Stimulated activated CD4-positive, alpha-beta T cell treated with anti-CD3 and anti-CD28 coated beads, Interleukin-4, amount 100 ng/mL, for 4 hours (primary cell): ENCODE measurements at places on chromosomes 16 and 17.

GRCh38 chr16:14378131-14378551, 251.9 kb downstream of the PARN start:
- no peak for DNase-seq

GRCh38 chr16:57801098-57801808, 1.0 kb downstream of the KIFC3 start:
- DNase-seq = no peak

- DNase-seq = no peak
Measured at GRCh38 chr17:44362949-44363612, 572 bp downstream of the FAM171A2 start.

DNA sequence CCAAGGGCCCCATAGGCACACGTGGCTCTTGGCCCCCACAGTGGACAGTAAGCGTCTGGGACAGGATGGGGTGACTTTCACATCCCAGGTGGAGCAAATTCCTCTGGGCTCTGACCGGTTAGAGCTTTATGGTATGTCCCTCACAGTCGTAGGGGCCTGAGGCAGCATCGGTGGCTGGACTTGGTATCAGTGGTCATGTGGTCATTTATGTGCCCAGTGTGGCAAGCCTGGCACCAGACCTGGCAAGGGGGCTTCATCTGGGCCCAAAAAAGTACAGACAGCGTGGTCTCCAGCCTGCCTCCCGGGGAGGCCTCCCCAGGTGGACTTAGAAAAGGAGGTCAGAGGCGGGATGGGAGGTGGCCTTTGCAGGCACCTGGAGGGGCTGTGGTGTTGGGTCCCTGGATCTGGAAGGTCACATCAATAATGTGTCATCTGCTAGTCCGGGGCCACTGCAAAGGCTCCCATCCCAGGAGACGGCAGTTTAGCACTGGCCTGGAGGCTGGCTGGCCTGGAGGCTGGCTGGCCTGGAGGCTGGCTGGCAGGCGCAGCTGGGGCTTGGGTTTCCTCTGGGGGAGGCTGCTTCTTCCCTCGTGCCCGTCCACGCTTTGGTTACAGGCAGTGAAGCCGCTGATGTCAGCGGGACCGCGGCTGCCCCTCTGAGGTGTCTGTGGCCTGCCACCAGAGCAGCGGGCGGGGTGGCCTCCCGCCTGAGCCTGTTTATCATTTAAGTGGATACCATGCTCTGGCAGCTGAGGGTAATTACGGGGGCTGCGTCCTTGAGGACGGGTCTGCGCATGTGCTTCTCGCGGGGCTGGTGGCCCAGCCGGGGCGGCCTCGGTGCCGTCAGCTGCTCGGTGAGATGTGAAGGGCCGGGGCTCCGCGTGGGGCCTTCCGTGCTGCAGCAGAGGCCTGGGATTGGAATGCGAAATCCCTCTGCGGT, 20.7 kb upstream of the CBX4 start:
- DNase-seq = no peak

DNA sequence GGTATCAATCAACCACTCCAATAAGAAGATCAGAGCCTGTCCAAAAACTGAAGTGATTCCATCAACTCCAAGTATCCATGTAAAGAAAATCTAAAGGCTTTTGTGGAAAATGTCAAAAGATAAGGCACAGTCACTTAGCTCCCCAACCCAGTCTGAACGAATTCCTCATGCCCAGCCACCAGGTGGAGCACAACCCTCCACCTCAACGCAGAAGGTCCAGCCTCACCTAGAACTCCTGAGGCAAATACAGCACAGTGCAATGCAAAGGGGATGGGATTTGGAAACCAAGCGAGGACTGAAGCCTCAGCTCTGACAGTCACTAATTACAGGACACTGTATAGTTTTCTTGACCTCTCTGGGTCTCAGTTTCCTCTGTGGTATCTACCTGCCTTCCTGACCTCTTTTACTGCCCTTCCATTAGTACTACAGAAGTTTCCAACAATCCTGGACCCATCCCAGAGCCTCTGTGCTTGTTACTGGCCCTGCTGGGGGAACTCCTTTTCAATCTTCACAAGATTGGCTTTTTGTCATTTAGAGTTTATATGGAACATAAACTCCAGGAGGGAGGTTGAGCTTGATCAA, 2.0 kb downstream of the NCBP3 start:
- DNase-seq = peak; percentile 40

- DNase-seq = no peak
Measured at GRCh38 chr17:15947271-15947670, 2.3 kb downstream of the ADORA2B start.

- DNase-seq = no peak
Measured at GRCh38 chr17:47630614-47631013, 19.1 kb upstream of the KPNB1 start.

DNA sequence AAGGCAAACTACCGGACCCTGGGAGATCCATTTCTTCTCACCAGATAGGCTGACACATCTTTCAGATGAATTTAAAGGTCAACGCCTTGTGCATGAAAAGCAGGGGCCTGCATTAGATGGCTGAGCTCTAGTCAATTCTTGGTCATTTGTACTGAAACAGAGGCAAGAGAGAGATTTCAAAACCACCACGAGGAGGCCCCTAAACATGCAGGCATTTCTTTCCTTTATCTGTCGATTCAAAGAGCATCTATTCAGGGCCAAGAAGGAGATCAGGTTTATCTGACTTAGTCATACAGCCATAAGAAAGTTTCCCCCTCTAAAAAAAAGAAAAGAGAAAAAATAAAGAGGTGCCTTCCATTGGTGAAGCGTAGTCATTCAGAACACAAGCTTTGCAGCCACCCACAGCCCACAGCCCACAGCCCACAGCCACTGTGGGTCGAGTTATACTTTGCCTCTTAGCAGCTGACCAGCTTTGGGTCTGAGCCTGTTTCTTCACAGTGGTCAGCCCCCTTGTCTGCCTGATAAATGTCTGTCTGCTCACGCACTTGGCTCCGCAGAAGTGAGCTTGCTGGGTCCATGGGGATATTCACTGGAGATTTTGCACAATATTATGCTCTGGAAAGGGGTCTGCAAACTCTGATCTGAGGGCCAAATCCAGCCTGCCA, 207.5 kb downstream of the CDH13 start:
- no peak for DNase-seq

DNA sequence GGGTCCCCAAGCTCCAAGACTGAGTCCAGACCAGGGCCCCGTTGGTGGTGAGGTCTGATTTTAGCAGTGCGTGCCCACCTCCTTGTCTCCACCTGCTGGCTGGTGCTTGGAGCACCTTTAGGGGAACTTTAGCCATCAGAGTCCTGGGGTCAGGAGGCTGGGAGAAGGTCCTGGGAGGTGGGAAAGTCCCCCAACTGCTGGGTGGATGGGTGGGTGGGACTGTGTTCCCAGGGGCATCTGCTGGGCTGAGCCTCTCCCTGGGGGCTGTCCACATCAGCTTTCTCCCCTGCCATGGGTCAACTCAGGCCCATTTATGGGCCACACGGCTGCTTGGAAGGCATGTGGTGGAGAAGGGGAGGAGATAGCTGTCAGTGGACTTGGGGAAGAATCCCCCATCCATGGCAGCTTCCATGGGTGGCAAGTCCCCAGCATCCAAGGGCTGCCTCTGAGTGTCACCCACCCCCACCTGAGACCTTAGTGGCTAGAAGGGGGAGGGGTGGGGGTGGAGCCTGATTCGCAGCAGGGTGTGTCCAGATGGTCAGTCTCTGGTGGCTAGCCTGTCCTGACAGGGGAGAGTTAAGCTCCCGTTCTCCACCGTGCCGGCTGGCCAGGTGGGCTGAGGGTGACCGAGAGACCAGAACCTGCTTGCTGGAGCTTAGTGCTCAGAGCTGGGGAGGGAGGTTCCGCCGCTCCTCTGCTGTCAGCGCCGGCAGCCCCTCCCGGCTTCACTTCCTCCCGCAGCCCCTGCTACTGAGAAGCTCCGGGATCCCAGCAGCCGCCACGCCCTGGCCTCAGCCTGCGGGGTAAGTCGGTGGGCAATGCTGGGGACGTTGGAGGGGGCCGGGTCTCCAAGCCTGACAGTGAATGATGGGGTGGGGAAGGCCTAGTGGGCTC, at the start of gene TRPV2:
Gene TRPV2 (plus strand): TSS at position 541 of the 894 bp plus-strand sequence. CDS start 2,098 bp downstream, outside the sequence.
- DNase-seq = peak; percentile 46

GRCh38 chr17:64091571-64091970, 38.4 kb downstream of the ERN1 start:
- no peak for DNase-seq

- DNase-seq = no peak
Measured at GRCh38 chr16:84633622-84634021, 14.7 kb upstream of the KLHL36 start.

DNA sequence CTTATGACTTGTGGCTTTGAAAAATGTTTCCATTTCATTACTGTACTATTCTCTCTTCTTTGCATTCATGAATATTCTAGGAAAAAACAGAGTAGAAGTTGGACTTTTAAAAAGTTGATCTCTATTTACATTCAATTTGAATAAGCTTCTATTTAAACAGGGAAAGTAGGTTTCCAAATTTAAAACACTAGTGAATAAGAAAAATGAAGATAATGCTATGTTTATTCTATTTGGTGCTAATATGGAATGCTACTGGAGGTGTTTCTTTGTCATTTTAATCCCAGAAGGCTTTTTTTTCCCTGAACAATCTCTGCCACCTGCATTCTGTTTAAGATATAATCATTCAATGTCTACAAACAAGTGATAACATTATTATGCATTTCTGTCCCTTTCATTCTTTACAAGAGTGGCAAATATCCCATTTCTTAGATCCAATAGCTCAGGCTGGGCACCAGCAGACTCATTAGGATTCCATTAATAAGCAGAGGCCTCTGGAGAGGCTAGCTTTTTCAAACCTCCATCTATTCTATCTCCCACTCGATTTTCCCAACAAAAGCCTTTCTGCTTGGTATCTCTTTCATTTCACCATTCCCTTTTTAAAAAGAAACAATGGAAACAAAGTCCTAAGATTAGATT, 1001.6 kb upstream of the CDH8 start:
- no peak for DNase-seq

- DNase-seq = no peak
Measured at GRCh38 chr17:61461967-61462718, 9.9 kb downstream of the TBX4 start.

GRCh38 chr17:47847341-47848197, 3.4 kb downstream of the SP6 start:
- DNase-seq = no peak

DNA sequence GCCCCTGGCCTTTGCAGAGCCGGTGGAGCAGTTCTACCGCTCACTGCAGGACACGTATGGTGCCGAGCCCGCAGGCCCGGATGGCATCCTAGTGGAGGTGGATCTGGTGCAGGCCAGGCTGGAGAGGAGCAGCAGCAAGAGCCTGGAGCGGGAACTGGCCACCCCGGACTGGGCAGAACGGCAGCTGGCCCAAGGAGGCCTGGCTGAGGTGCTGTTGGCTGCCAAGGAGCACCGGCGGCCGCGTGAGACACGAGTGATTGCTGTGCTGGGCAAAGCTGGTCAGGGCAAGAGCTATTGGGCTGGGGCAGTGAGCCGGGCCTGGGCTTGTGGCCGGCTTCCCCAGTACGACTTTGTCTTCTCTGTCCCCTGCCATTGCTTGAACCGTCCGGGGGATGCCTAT, 29.5 kb downstream of the CIITA start:
- no peak for DNase-seq

DNA sequence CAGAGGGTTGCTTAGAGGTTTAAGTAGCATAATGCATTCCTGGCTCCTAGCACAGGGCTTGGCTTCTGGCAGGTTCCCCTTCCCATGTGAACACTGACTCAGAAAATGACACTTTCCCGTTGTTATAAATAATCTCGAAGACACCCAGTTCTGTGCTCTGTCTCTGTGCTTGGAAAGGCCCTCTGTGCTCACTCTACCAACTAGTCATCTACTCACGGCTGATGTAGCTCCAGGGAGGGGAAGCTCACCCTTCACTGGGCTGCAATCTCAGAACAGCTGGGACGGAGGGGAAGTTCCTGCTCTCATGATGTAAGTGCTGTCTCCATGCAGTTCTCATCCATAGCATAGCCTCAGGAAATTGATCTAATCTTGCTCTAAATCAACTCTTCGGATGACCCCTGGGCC, 230.5 kb upstream of the ASIC2 start:
- no peak for DNase-seq

GRCh38 chr17:31310260-31310659, 3.6 kb downstream of the EVI2B start:
- DNase-seq = peak; percentile 54

- DNase-seq = no peak
Measured at GRCh38 chr16:86747761-86748160, 169.4 kb downstream of the FOXL1 start.

DNA sequence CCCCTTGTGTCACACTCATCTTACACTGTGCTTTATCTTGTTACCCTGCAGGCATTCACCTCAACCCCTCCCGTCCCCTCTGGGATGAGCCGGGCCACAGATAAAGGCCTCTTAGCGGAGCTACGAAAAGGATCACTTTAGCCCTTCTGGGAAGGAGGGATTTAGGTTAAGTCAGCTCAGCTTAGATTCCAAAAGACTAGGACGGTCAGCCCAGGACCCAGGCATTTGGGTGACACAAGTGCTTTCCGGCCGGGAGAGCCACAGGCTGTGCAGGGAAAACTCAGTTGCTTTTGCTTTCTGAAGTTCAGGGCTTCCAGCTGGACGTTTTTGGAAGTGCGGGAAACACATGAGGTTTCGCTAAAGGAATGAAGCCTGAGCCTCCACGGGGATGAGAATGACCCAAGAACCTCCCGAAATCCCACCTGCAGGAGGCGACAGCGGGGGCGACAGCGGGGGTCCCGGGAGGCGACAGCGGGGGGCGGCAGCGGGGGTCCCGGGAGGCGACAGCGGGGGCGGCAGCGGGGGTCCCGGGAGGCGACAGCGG, 11.6 kb upstream of the METRNL start:
- DNase-seq = no peak

GRCh38 chr17:65029605-65030336, 26.8 kb downstream of the GNA13 start:
- DNase-seq = no peak

DNA sequence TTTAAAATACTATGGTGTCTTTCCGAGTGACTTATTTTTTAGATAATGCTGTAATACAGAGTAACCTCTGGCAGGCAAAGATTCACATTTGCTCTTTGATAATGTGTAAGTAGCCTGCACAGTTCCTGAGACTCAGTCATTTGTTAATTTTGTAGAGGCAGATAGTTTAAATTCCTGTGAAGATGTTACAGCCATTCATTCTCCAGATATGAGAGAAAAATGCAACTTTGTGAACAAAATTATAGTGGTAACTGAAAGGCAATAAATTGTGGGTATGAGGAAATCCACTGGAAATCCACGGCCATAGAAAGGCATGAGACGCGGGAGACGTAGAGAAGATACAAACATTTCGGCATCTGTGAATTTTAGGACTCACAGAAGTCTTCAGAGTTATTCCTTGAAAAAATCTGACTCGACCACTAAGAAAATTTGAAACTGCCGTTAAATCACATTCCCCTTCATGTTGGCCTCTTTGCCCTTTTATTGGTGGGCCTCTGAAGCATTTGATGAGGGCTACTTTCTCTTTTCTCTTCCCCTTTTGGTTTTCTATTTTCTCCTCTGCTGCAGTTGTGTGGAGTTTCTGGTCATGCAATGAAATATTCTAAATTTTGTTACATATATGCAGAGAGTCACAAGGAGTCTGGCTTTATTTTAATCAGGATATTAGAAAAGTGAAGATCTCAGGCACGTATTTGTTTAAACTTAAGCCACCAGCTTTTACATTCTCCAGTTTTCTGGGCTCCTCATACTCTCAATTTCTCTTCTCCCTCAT, 18.8 kb downstream of the HS3ST3A1 start:
- no peak for DNase-seq

- no peak for DNase-seq
Measured at GRCh38 chr17:12759090-12759489, 30.2 kb upstream of the ARHGAP44 start.
